Astrocyte (in vitro differentiated cells and primary cell): ENCODE measurements at places on chromosomes 11 and 22. TPM values are rescaled to one million over a fixed set of nuclear protein-coding genes. Genes with fewer than 3 reads are reported as not detected.

- no peak for DNase-seq
These were observed 71.8 kb upstream of the NCAM1 start for GRCh38 chr11:112889446-112889845.

GRCh38 chr11:10770626-10771254 lies 19.7 kb downstream of the CTR9 start:
- peak; percentile 23 for DNase-seq

Gene BLID
- total RNA-seq = 1.1 and 1.2 TPM in 2 replicates

Gene LGALS12
- total RNA-seq = not detected in 2 replicates

Gene TRIM29
- total RNA-seq = 0.55 and 1.1 TPM in 2 replicates
